Cardiac septum (tissue), 1 donor: ENCODE measurements at places on chromosomes 3 and 15.
A peak's percentile ranks its signal among the peaks of the same experiment; 100 is the strongest.

DNA sequence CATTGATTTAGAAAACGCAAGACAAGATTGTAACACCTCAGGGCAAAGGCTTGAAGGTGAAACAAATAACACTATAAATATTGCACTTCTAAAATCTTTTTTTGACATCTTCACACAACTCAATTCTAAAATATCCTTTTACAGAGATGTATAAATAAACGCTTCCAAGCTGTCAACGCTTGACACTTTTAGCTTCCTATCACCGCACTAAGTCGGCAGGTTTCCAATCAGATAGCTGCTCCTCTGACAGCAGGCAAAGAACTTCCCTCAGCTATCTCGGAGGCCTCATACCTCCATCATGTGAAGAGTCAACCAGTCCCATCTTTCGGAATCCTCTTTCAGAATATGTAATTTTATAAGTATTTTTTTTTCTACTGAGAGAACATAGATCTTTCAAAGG lies 71.0 kb downstream of the PCOLCE2 start:
- no peak for DNase-seq

DNA sequence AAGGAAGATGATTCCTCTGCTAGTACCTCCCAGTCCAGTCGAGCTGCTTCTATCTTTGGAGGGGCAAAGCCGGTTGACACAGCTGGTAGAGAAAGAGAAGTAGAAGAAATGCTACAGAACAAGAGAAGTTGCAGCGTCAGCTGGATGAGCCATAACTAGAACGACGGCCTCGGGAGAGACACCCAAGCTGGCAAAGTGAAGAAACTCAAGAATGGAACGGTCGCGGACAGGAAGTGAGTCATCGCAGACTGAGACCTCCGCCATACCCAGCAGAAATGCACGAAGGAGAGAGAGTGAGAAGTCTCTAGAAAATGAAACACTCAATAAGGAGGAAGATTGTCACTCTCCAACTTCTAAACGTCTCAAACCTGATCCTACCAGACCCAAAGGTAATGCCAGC lies 19.0 kb upstream of the PARP14 start:
- DNase-seq: no peak

DNA sequence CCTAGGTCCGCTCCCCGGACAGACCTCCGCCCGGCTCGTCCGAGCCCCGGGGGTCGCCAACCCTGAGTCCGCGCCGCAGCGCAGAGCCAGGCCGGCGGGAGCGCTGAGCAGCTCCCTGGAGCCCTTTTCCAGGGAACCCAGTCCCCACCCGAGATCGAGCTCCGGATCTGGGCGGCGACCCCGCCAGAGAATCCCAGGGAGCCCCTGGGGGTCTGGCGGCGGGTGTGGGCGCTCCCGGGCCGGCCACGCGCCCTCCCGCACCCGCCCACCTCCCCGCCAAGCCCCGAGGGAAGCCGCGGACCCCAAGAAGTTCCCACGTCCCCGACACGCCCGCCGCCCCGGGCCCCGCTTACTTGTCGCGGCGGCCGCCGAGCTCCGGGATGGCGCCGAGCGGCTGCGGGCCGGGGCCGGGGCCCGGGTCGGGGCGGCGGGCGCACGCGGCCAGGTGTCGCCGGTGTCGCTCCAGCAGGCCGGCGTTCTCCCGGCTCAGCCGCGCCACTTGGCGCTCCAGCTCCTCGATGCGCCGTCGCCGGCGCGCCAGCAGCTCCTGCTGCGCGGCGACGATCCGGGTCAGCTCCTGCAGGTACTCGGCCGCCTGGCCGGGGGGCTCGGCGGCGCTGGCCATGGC lies 137.7 kb downstream of the NUP210 start:
- no peak for DNase-seq

DNA sequence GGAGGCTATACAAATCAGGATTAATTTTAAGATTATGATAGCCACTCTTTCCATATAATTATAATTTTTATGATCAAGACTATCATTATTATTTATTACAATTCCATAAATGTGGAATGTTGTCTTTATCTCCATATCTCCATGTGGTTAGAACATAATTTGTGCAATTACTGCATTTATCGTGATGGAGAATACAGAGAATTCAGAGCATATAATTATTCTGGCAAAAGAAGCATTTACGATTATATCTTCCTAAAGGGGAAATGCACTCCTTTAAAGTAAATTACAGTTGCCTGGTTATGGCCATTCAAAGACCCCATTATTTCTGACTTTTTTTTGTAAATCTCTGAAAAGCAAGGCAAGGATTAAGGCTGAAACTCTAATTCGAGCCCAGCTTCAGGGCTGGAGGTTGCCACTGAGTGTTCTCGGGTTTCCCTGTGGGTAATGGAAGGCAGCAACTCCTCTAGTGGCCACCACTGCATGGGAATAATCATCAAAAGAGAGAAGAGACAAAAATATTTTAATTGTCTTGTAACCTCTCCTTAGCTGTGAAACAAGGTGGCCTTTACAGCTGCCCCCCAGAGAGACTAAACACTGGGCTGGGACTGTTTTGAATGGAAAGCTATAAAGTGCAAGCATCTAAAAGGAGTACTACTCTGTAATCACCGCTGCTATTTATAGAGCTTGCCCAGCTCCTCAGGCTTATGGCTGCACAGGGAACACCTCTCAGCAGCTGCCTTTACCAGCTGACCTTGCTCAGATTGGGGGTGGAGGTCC lies 59.8 kb upstream of the PRTG start:
- no peak for DNase-seq

DNA sequence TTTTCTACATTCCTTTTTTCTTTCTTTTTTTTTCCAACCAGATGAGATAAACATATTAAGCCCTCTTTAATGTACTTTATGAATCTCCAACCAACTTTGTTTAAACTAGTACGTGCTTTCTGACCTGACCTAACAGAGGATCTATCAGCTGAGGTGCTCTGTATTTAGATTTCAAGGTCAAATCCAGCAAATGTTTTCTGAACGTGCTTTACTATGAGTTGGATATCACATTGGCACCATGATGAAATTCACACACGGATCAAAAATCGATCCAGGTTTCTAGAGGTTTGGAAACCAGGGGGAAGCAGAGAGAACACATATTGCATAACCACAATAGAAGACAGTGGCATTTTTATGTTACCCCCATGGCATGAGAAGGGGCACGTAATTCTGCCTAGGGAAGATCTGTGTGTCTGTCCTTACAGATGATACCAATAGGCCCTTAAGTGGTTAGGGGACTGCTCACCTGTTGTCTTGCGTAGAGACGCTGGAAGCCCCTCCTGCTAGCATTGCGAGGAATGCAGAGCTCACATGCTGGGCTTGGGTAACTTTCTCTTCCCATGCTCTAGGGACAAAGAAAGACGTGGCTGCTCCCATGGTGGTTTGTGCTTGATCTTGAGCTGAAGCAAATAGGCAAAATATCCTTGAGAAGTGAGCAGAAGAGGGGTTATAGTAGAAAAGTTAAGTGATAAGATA lies 59.3 kb upstream of the ABHD10 start:
- DNase-seq: no peak

DNA sequence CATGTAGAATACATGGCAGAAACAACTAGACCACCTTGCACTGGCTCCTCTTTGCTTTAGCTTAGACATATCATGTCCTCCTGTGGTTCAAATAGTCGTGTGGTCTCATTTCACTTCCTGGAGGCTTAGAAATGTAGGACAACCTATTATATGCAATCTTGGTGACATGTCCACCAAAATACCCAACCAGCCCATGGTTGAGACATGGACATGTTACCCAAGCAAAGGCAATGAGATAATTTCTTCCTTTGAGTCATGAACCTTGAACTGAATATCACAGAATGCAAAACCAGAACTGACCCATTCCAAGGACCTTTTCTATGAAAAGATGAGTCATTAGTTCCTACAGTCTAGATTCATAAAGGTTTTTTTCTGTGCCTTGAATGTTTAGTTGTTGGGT lies 309.0 kb upstream of the MDFIC2 start:
- no peak for DNase-seq

- no peak for DNase-seq
Measured at GRCh38 chr15:80208758-80209734, 43.0 kb downstream of the CTXND1 start.

GRCh38 chr3:127212231-127212630 lies 19.3 kb downstream of the PRR23E start:
- peak; percentile 51 for DNase-seq

DNA sequence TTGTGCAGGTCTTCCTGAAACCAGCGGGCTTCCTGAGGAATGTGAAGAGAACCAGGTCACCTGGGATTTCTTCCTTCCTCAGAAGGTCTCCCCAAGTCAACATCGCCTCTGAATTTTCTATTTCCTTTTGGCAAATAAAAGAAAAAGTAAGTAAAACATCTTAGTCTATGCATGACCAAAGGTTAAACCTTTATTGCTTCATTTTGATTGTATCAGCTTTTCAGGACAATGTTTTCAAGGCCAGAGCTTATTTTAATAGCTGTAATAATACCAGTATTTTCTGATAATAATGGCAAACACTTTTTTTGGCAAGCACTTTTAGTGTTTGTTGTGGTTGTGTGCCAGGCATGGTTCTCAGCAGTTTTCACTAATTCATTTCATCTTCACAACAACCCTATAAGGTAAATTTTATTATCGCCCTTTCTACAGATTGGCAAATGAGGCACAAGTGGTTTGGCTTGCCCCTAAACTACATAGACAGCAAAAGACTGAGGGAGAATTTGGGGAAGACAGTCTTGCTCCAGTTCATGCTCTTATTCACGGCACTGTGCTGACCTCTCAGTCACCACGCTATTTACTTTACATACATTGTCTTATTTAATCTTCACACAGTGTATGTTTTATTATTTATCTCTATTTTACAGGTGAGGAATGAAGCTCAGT lies 110.4 kb downstream of the RPL22L1 start:
- no peak for DNase-seq

GRCh38 chr3:114962189-114962588 lies 184.9 kb downstream of the ZBTB20 start:
- no peak for DNase-seq
